ENCODE measurements at places on chromosomes 11 and 22. TPM values are rescaled to one million over a fixed set of nuclear protein-coding genes. Genes with fewer than 3 reads are reported as not detected.

SLC35E4 gene
- 3.2 TPM for total RNA-seq

KIAA1671 gene
- total RNA-seq: 11.0 TPM

APOBEC3B gene
- total RNA-seq: 3.4 TPM

IGSF22 gene
- 1.3 TPM for total RNA-seq

DNA sequence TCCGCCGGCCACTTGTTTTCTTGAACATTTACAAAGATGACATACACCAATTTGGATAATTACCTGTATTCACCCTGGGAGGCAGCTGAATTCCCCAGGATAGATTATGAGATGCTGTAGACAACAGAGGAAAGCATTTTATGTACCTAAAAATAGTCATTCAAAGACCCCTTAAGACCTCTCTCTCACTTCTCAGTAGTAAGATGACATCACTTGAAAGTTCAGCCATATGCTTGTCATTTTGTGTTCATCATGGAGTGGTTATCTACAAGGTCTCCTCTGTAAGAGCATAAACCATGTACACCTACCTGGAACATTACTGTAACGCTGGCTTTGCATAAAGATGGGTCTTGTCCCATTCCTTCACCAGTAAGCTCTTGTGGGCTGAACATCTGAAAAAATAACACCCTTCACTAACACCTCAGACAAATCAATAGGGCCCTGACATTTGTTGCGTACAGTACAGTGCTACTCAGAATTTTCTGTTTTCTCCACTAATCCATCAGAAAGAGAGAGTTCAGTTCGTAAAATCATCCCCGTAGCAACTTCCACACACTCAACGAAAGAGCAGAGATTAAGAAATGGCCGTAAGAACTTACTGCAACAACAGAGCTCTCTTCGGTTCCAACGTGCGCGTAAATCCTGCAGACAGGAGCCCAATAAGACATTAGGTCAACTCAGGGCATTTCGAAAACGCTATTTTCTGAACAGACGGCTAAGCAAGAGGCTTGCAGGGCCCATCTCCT lies 15.6 kb upstream of the WDR74 start:
- H3K4me1 ChIP-seq: peaks cover 63% of the 10 kb centered on the region
- peaks cover 36% of the 10 kb centered on the region for H3K27me3 ChIP-seq
- peak overlapping the region; percentile 98 for H3K4me3 ChIP-seq

DNA sequence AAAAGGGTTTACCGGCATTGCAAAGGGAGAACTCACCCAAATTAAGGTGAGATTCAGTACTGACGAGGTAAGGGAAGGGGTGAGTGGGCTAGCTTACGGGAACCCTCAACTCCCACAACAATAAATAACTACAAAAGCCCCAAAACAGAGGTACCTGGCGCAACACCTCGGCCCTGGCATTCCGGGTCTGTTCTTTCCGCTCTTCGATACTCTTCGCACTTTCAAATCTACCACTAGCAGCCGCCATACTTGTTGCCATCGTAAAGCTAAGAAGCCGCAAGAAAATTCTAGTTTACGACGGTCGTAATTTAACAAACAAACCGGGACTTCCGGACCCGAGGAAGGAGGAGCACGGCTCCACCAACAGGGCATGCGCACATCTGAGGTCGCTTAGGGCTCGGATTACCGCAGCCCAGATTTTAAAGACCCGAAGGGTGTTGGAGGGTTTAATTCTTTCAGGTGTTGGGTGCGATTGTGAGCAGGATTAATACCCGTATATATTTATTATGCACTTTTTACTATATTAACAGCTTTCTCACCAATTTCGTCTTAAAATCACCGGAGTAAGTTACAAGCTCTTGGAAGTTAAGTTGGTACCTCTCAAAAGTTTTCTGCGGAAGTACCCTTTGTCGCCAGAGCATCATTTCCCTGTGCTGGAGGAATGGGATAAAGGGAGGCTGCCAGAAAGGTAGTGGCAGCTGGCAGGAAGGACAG lies at the start of gene CWF19L2:
TSS of gene CWF19L2 (minus strand) at position 268 of the 714 bp plus-strand sequence. CDS start at position 259, 9 bp downstream.
- peak; percentile 84 for DNase-seq
- no peaks in the 10 kb centered on the region for H3K27me3 ChIP-seq
- peaks cover 21% of the 10 kb centered on the region for H3K4me1 ChIP-seq
- H3K27ac ChIP-seq: peak within 1 kb of the TSS; percentile 88

DNA sequence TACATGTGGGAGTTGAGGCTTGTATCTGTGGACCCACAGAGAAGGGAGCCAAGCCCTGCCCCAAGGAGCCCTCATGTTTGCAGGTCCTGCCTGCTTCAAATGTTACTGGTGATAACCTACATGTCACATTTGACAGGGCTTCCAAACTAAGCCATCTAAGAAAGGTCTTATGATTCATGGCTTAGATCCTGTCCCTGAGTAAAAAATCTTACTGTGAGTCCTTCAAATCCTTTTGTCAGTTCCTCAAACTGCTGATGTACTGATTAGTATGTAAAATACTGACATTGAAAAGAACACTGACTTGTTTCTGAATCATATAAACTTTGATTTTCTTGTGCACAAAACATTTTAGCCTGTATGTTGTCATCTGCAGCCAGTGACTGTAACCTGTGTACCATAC lies 1.0 kb upstream of the PANX1 start:
- no peaks in the 10 kb centered on the region for H3K36me3 ChIP-seq
- DNase-seq: no peak
- peak overlapping the region; percentile 87 for H3K4me3 ChIP-seq
- peaks cover 10% of the 10 kb centered on the region for H3K4me1 ChIP-seq
- H3K27me3 ChIP-seq: no peaks in the 10 kb centered on the region
- H3K27ac ChIP-seq: peak overlapping the region; percentile 89

DNA sequence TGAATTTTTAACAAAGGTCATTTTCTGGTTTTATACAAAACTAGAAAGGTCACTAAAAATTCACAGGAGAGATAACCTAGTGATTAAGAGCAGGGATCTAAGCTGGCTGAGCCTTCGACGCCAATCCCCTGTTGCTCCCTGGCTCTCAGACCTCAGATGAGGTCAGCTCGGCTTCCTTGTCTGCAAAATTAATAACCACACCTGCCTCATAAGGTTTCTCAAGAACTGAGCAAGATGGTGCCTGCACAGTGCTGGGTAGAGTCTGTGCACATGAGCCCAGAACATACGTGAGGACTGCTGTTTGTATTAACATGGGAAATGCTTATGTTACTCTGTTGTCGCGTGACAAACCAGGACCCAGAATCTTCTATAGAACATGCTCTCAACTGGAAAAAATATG lies 24.4 kb upstream of the CD5 start:
- peaks cover 80% of the 10 kb centered on the region for H3K4me1 ChIP-seq
- H3K27me3 ChIP-seq: no peaks in the 10 kb centered on the region
- H3K36me3 ChIP-seq: peaks cover 76% of the 10 kb centered on the region
- peak overlapping the region; percentile 46 for H3K27ac ChIP-seq

DNA sequence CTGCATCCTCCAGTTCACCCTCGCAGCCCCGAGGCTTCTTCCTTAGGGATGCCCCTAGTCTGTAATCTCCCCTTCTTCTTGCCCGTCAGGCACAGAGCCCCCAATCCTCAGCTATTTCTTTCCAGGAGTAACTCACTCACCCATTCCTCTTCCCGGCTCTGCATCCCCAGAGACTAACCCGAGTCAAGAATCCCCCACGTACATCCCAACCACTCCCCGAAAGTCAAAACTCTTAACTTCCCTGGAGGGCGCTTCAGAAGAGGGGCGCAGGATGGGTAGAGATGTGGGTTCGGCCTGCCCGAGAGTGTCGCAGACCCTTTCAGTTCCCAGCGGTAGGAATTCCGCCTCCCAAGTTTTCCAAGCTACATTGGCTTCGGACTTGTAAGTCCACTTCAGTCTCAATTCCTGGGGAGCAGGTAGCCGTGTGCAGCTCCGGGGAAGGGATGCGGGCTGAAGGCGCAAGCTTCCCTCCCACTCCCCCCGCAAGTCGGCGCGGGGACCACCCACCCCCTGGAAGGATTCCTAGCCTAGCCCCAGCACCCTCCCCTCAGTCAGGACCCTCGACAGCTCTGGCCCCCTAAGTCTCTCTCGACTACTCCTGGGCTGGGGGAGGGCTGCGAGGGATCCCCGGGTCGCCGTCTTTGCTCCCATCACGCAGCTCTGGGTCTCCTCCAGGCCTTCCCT lies 871 bp downstream of the BDNF start:
- H3K27me3 ChIP-seq: peaks cover 79% of the 10 kb centered on the region
- DNase-seq: no peak
- H3K36me3 ChIP-seq: no peaks in the 10 kb centered on the region
- no peak overlapping the region for H3K27ac ChIP-seq

DNA sequence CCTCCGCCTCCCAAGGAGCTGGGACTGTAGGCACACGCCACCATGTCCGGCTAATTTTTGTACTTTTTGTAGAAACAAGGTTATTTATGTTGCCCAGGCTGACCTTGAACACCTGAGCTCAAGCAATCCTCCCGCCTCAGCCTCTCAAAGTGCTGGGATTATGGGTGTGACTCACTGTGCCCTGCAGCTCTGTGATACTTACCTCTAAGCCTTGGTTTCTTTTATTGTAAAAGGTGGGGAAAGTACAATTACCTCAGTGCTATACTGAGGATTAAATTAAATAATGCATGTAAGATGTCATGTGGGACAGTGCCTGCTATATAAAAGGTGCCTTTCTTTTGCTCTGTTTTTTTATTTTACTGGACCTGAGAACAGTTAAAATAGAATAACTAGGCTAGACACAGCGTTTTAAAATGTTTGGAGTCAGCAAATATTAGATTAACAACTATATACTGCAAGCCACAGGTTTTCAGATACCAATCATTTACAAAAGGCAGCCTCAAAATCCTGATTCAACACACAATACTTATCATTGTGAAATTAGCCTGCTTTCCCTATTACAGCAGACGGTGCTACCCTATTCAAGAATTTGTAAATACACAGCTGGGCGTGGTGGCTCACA lies 30.0 kb downstream of the PRR14L start:
- no peak overlapping the region for H3K4me3 ChIP-seq
- H3K27me3 ChIP-seq: no peaks in the 10 kb centered on the region
- no peak for DNase-seq
- peaks cover 27% of the 10 kb centered on the region for H3K36me3 ChIP-seq
- peaks cover 1% of the 10 kb centered on the region for H3K4me1 ChIP-seq
- H3K27ac ChIP-seq: no peak overlapping the region

- no peaks in the 10 kb centered on the region for H3K36me3 ChIP-seq
- no peak for DNase-seq
Observed at GRCh38 chr11:132904607-132905006, 627.7 kb downstream of the OPCML start.

DNA sequence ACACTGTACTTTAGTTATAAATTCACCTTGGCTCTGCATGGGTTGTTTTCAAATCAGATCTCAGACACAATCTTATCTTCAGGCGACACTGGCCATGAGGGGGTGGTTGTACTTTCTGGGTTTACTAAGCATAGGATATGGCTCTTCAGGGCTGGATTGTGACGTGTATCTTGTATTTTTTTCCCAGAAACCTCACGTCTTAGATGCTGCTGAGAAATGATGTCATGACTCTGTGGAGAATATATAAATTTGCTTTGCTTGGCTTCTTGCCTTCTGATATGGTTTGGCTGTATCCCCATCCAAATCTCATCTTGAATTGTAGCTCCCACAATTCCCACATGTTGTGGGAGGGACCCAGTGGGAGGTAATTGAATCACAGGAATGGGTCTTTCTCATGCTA lies 82.8 kb upstream of the VSTM5 start:
- no peak for DNase-seq
- H3K4me1 ChIP-seq: no peaks in the 10 kb centered on the region
- no peaks in the 10 kb centered on the region for H3K36me3 ChIP-seq
- H3K4me3 ChIP-seq: no peak overlapping the region
